ENCODE measurements at places on chromosomes 2 and 18.

DNA sequence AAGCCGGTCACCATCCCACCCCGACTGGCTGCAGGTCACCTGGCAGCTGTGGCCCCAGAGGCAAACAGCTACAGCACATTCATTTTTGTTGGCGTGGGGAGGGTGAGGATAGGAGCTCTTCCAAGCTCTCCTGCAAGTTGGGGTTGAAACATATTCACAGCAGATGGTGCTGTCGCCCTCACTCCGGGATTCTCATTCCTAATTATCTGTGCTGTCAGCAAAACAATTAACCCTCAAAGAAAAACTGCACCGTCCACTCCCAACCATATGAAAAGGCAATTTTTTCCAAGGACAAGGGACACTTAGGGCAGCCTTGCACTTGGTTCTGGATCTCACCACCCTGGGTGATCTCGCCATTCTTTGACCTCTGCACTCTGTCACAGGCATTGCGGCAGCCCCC, 68.6 kb downstream of the ZBTB7C start:
- no peak for DNase-seq

DNA sequence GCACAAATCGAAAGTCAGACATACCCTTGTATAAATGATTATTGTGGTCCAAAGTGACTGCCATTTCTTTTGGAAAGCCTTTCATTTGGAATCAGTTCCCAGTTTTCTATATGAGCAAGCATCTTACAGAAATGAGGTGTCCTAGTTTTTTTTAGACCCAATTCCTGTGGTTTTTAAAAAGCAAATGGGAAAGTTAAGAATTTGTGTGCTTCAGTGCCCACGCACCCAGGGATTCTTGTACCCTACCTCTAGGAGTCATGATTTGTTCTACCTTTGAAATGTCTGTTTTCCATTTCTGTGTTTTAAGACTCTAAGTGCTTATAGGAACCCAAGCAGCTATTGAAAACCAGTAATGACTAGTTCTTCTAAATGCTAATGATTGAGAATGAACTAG, 218.1 kb downstream of the CAMKMT start:
- DNase-seq = no peak

- DNase-seq = no peak
Observed at GRCh38 chr2:54473851-54474250, 17.7 kb downstream of the SPTBN1 start.

- DNase-seq = no peak
Observed at GRCh38 chr2:155930312-155930711, 402.2 kb downstream of the NR4A2 start.

GRCh38 chr2:85419009-85419675, 628 bp downstream of the SH2D6 start:
- no peak for DNase-seq

- no peak for DNase-seq
Observed at GRCh38 chr18:54255141-54255540, 14.2 kb upstream of the POLI start.

Data from CD4-positive, CD25-positive, alpha-beta regulatory T cell (primary cell).